Glutamatergic neuron (in vitro differentiated cells): ENCODE measurements at places on chromosomes 11 and 22.

DNA sequence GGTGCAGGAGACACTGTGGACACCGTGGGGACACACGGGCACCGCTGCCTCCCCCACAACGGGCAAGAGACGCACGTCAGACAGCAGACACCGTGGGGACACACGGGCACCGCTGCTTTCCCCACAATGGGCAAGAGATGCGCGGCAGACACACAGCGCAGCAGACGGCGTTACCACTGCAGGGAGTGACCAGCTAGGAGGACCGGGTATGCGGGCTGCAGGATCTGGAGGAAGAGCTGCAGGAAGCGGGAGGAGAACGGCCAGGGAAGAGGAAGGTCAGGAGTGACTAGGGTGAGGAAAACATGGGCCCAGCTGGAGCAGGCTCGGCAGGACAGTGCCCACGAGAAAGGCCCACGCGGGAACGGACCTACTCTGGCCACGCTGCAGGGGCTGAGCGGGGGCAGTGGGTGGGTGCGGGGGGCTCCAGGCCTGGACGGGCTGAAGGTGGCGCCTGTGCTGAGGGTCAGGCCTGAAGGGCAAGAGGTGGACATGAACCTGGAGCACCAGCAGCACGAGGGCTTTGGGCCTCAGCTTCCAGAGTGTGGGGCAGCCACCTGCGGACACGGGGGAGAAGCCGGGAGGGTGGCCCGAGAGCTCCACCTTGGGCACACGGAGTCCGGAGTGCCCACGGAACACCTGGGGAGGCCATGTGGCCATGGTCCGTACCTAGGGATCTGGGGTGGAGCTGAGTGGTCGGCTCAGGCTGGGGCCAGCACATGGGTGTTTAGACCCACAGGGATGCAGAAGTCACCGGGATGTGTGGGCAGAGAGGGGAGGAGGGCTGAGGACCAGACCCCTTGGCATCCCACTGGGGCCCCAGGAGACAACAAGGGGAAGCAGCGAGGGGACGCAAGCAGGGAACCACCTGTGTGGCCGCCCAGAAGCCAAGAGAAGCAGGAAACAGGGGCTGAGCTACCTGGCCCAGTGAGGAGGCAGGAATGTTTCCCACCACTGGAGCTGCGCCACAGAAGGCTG lies 16.5 kb downstream of the TOLLIP start:
- no peak for DNase-seq

- no peak for DNase-seq
Observed at GRCh38 chr11:77151804-77152509, 23.9 kb downstream of the MYO7A start.

DNA sequence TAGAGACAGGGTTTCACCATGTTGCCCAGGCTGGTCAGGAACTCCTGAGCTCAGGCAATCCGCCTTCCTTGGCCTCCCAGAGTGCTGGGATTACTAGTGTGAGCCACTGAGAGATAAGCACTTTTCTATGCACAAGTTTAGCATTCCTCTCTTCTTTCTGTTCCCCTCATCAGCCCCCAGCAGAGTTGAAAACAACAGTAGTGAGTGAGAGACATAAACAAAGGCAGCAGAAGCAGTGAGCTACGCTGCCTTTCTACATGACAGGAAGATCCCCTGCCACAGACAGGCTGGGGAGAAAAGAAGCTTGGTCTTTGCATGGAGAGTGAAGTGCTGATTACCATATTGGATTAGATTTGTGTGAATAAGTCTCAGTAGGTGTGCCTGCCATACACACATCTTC lies 392.0 kb upstream of the KIRREL3 start:
- no peak for DNase-seq

- DNase-seq, result no peak
Observed at GRCh38 chr22:49691256-49691655, 136.4 kb downstream of the BRD1 start.

DNA sequence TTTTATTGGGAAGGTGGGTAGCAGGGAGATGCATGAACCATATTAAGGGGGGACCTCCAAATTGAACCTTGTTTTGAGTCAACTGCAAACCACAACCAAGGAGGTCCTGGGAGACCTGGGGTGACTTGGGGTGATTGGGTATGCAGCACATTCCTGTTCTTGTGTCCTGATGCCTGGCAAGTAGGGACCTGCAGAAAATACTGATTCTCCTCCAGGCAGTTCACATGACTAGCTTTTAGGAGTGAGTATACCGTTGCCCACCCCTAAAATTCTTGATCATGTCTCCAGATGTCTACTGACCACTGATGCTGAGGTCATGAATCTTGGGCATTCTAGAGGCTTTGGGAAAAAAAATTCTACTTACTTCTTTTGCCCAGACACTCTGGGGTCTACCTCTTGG lies 6.3 kb downstream of the EHF start:
- no peak for DNase-seq

DNA sequence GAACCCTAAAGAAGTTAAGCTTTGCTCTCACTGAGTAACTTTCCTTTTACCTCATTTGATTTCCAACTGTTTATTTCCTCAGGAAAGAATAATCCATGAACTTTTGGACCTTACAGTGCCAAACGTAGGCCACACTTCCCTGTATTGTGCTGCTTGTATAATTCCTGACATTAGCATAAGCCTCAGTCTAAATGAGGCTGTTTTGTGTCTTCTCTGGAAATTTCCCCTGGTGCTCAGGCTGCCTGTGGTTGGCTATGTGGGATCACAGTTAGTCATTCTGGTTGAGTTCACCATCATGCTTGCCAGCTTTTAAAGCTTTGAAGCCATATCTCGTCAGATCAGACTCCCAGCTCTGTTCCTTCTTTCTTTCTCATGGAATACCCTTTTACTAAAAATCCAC lies 107.0 kb downstream of the FAM76B start:
- DNase-seq, result no peak

GRCh38 chr11:114605370-114605769 lies 9.8 kb upstream of the NXPE4 start:
- no peak for DNase-seq

- no peak for DNase-seq
Observed at GRCh38 chr11:35114906-35115687, 23.9 kb upstream of the CD44 start.

- DNase-seq, result no peak
Observed at GRCh38 chr11:30540781-30541180, 45.4 kb downstream of the MPPED2 start.

DNA sequence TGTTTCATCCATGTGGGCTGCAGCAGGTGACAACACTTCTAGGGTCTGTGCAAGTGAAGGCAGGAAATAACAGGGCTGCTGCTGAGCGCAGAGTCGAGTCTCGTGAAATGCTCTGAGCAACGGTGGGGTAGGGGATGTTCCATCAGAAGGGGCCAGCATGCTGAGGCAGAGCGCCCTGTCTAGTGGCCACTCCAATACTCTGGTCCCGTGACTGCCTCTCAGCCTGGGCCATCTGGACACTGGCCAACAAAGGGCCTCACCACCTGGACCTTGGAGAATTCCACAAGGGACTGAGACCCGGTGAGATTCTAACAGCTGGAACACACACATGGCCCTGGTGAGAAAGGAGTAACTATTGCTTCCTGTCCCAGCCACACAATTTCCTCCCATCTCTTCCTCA lies 375.7 kb downstream of the SHANK2 start:
- peak; percentile 54 for DNase-seq

- no peak for DNase-seq
Observed at GRCh38 chr11:105181521-105181920, 42.0 kb upstream of the CARD18 start.

GRCh38 chr11:17219016-17219415 lies 11.2 kb upstream of the PIK3C2A start:
- no peak for DNase-seq

GRCh38 chr22:30562366-30562765 lies 12.1 kb downstream of the GAL3ST1 start:
- no peak for DNase-seq

- no peak for DNase-seq
Observed at GRCh38 chr22:27985323-27986275, 66.5 kb upstream of the PITPNB start.

GRCh38 chr22:37544955-37545702 lies 15.2 kb upstream of the CDC42EP1 start:
- DNase-seq, result peak; percentile 73

DNA sequence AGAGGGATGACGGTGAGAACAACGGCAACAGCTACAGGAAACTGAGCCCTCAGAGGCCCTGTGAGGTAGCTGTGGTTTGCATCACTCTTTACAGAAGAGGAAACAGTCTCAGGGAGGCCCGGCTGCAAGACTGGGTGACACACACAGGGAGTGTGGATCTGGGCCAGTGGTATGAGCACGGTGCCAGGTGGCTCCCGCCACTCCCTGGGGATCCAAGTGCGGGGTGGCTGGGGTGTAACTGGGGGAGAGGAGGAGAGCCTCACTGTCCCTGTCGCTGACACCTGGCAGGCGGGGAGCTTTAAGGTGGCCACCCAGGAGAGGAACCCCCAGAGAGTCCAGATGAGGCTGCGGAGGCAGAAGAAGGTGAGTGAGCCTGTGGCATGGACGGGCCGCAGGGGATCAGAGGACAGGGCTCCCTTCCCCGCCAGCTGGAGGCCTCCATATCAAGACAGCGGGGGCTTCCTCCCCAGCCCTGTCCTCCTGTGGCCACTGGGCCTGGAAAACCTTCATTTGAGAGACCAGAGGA lies 5.6 kb downstream of the RGL4 start:
- no peak for DNase-seq

DNA sequence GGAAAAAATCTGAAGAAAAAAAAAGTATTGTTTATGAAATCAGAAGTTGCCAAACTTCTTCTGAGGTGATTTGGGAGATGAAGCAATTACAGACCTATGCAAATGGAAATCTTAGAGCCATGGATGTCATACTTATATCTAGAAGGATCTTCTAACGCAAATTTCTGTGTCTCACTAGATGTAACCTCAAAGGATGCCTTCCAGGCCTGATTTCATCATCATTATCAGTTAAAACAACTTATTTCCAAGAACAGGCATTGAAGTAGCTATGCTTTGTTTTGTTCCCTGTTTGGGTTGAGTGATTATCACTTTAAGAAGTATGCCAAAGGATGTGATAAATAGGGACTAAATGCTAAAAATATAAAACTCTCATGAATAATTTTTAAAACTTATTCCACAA lies 43.9 kb upstream of the ANGPTL5 start:
- no peak for DNase-seq

DNA sequence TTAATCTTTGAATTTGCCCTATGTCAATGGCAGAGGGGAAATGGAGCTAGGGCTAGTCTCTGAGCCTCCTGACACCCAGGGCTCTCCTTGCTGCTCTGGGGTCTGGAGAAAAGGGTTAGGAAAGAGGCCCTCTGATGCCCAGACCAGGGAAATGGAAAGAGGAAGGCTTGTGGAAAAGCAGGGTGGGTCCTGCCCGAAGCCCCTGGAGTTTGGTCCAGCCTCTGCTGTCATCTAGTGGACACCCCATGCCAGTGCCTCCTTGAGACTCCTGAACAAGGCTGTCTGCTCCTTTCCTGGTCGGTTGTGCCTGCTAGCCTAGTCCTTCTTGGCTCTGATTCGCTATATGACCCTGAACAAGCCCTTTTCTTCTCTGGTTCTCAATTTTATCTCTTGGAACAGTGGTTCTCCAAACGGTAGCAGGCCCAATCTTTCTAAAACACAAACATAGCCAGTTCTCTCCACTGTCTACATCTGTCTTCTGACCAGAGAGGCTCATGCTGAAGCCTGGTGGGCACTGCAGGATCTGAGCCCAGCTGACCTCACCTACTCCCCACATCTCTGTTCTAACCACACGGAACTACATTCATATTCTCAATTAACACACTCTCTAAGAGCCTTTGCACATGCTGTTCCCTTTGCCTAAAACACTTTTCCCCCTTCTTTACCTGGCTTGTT lies 8.8 kb upstream of the PLA2G3 start:
- DNase-seq, result peak; percentile 79

DNA sequence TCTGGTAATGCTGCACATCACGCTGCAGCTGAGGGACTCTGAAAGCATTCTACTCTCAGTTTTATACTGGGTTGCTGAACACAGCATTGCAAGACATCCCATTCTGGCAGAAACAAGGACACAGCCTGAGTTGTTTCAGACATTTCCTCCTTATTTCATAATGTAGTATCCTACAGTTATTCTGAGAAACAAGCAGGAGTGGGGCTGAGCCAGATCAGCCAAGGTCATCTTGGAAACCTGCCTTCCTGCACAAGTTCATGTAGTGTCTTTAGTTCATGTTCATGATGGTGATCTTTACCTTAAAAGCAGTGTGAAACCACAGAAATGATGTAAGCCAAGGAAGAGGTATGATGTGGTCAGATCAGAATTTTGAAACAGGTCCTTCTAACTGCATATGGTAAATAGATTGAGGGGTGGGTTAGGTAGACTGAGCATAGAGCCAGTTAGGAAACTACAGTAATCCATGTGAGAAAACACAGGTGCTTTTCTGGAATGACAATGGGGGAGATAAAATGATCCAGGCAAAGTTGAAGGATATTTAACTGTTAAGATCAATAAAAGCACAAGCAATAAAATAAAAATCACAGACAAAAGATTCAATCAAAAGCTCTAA lies 1686.8 kb downstream of the LRRC4C start:
- DNase-seq, result no peak

- DNase-seq, result no peak
Observed at GRCh38 chr11:18332302-18332701, 9.9 kb downstream of the GTF2H1 start.

DNA sequence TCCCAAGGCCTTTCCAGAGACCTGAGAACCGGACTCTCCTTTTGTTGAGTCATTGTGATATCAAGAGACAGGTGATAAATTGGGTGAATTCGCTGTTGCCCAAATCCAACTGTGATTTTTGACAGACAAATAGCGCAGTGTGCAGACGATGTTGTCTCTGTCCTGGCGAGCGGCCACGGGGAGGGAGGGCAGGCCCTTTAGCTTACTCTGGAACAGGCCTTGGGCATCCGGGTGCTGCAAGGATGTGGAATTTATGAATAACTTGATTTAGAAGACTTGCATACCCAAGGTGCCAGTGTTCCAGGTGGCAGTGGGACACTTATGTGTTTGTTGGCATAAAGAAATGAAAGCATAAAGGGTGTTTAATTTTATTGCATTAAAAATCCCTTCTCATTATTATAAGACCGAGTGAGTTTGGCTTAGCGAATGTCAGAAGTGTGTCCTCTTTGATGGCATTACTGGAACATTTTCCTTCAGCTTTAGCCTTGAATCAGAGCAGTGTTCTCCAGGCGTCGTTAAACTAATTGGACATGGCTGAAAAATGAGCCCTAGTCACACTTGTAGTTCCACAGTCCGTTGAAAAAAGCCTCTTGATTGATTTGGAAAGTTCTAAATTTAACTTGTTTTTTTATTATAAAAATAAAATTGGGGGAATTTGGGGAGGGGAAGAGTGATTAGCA lies 9.4 kb downstream of the LDLRAD3 start:
- DNase-seq, result no peak

- DNase-seq, result no peak
Observed at GRCh38 chr11:63639199-63639832, 25.1 kb upstream of the PLAAT3 start.

GRCh38 chr11:117716521-117717440 lies 80.2 kb downstream of the DSCAML1 start:
- no peak for DNase-seq

GRCh38 chr22:28989035-28989464 lies 72.6 kb downstream of the C22orf31 start:
- DNase-seq, result no peak
